ENCODE measurements at places on chromosomes 2 and 18.

- no peak overlapping the region for H3K27ac ChIP-seq
- H3K4me3 ChIP-seq, result no peak overlapping the region
- H3K4me1 ChIP-seq, result no peaks in the 10 kb centered on the region
- no peak for DNase-seq
These were observed 222.2 kb downstream of the LTBP1 start for GRCh38 chr2:33168922-33169321.

DNA sequence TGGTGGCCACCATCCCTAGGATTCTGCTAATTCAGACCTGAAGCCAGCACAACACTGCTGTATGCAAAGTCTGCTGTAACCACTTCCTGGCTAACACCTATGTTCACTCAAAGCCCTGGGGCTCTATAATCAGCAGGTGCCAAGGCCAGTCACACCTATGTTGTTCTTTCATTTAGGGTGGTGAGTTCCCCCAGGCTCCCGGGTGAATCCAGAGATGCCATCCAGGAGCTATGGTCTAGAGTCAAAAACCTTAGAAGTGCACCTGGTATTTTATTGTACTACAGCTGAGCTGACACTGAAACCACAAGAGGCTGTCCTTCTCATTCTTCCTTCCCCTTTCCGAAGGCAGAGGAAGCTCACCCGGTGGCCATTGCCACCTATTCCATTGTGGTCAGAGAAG, 46.2 kb upstream of the CCDC141 start:
- H3K36me3 ChIP-seq, result no peaks in the 10 kb centered on the region
- no peak for DNase-seq
- H3K27me3 ChIP-seq, result no peaks in the 10 kb centered on the region
- H3K4me3 ChIP-seq, result no peak overlapping the region

GRCh38 chr2:156986339-156986988, 271.0 kb upstream of the GALNT5 start:
- H3K4me1 ChIP-seq, result no peaks in the 10 kb centered on the region
- H3K27ac ChIP-seq, result no peak overlapping the region
- no peak for DNase-seq

DNA sequence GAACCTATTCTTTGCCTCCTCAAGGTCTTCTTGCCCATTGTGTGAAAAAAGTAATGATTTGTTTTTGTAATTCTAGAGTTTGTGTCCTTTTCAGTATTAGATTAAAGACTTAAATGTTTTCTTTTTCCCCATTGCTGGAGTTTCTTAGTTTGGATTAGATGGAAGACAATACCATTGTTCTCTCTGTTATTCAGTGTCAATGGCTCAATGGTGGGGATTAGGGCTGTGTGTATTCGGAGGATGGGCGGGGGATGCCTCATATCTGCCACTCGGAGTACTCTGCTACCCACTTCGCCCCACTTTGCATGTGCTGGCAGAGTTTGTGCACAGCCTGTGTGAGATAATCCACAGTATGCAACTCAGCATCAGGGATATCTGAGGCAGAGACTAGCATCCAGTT, 90.1 kb downstream of the KLHL29 start:
- no peaks in the 10 kb centered on the region for H3K4me1 ChIP-seq
- DNase-seq, result no peak
- H3K27ac ChIP-seq, result no peak overlapping the region
- no peak overlapping the region for H3K4me3 ChIP-seq
- no peaks in the 10 kb centered on the region for H3K36me3 ChIP-seq
- H3K27me3 ChIP-seq, result no peaks in the 10 kb centered on the region

GRCh38 chr2:187574969-187575750, 20.9 kb upstream of the TFPI start:
- no peaks in the 10 kb centered on the region for H3K36me3 ChIP-seq
- no peaks in the 10 kb centered on the region for H3K4me1 ChIP-seq
- H3K4me3 ChIP-seq, result no peak overlapping the region
- H3K27ac ChIP-seq, result no peak overlapping the region
- DNase-seq, result no peak
- no peaks in the 10 kb centered on the region for H3K27me3 ChIP-seq

DNA sequence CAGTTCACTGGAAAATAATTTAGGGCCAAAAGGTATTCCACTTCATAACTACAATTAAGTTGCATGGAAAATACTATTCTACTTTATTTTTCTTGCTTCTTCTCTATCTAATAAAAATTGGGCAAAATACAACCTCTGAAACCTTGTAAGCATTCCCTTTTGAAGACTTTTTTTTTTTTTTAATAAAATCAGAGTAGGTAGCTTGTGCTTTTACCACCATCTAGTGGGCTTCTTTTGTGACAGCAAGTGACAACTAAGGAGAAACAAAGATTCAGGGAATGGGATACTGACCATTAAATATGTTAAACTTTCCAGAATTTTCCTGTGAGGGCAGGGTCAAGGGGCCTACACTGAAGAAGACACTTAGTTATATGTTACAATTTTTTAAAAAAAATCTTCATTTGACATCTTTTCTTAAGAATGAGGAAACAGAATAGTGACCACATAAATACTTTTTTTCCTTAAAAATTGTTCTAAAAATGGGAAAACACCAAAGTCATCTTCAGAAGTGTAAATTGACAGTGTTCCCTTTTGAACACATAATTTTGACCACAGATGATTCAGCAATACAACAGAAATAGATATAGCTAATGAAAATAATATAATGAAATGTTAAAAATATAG, 1183.2 kb upstream of the ACVR2A start:
- no peak overlapping the region for H3K4me3 ChIP-seq
- no peaks in the 10 kb centered on the region for H3K27me3 ChIP-seq
- no peaks in the 10 kb centered on the region for H3K4me1 ChIP-seq
- no peaks in the 10 kb centered on the region for H3K36me3 ChIP-seq
- no peak for DNase-seq

DNA sequence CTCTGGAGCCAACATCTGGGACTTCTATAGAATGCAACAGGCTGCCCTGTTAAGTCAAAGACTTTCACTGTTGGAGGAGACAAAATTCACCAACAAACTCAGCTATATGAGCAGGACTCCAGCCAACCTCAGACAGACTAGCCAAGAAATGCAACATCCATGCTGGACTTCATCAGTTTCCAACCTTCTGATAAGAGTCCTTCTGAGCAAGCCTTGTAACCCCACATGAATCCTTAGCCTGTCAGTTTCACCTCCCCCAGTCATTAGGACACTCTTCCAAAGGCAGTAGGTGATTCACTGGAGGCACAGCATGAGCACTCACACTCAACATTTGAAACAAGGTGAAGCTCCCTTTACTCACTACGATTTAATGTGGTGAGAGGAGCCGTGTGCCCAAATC, 5.8 kb downstream of the TBC1D8 start:
- H3K4me3 ChIP-seq, result no peak overlapping the region
- no peak overlapping the region for H3K27ac ChIP-seq
- no peak for DNase-seq
- H3K36me3 ChIP-seq, result no peaks in the 10 kb centered on the region
- no peaks in the 10 kb centered on the region for H3K27me3 ChIP-seq

GRCh38 chr2:222733846-222734702, 62.6 kb downstream of the MOGAT1 start:
- H3K4me3 ChIP-seq, result no peak overlapping the region
- H3K27ac ChIP-seq, result no peak overlapping the region
- no peak for DNase-seq
- no peaks in the 10 kb centered on the region for H3K36me3 ChIP-seq
- peaks cover 2% of the 10 kb centered on the region for H3K27me3 ChIP-seq

All from effector memory CD4-positive, alpha-beta T cell (primary cell).